ENCODE measurements at places on chromosomes 3 and 15.
A peak's percentile ranks its signal among the peaks of the same experiment; 100 is the strongest.

GRCh38 chr3:69273896-69274295 is 112.0 kb downstream of the FRMD4B start:
- DNase-seq: peak; percentile 7

GRCh38 chr3:165729756-165730155 is 107.5 kb downstream of the BCHE start:
- DNase-seq: no peak

- DNase-seq: no peak
Observed at GRCh38 chr3:14220933-14221332, 42.3 kb downstream of the LSM3 start.

- DNase-seq: peak; percentile 63
Observed at GRCh38 chr3:108223928-108224327, 1.7 kb upstream of the IFT57 start.

GRCh38 chr3:52525680-52526561 is 7.7 kb downstream of the NT5DC2 start:
- DNase-seq: no peak

- DNase-seq: peak; percentile 38
Observed at GRCh38 chr15:78034495-78035191, 42.9 kb downstream of the TBC1D2B start.

GRCh38 chr3:172341482-172342059 is 106.7 kb downstream of the GHSR start:
- DNase-seq: peak; percentile 73

- DNase-seq: peak; percentile 97
Observed at GRCh38 chr3:115239717-115240116, 92.6 kb upstream of the ZBTB20 start.

GRCh38 chr3:173402656-173403055 is 5.1 kb downstream of the NLGN1 start:
- no peak for DNase-seq

DNA sequence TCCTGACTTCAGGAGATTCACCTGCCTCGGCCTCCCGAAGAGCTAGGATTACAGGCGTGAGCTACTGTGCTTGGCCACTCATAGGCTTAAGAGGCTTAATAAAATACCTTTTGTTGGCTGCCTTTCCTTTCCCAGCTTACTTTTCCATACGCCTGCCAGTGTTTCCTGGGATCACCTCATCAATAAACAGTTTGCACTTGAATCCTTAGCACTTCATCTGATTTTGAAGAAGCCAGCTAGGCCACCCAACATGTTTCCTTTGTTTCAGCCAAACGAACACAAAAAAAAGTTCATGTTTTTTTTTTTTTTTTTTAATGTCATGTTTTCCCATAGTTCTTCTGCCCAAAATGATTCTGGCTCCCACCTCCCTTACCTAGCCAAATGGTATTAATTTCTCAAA is 92.3 kb downstream of the RAP2B start:
- DNase-seq: no peak

DNA sequence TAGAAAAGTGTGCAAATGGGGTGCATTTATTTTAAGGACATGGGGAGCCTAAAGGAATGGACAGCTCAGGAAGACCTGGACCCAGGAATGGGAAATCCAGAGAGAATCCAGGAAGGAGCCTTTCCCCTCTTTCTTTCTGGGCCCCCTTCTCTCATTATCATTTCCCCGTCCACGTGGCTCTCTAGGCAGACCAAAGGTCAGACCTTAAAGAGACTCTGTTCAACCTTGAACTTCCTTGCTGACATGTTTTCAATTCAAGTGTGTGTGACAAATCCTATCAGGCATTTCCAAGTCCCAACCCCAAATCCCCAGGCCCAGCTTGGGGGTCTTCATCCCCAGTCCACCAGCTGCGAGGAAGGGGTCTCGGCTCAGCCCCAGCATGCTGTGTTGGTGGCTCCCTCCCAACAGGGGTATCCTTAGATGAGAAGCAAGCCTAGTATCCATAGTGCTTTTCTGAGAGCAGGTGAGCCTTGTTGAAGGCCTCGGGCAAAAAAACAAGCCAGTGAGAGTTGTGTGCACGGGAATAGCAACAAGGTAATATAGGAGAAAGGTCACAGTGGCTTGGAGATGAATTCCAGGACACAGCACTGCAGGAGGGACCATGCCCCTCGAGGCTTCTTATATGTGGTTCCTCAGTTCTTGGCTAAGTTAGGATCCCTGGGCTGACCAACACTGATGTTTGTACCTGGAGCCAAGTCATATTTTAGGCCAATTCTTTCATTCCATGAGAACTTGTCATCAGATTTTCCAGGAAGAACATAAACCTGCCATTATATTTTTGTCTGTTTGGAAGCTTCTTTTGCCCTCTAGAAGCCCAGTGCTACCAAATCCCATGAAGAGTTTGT is 130.0 kb downstream of the ASB7 start:
- no peak for DNase-seq

GRCh38 chr15:57323806-57324589 is 52.3 kb upstream of the CGNL1 start:
- peak; percentile 23 for DNase-seq

GRCh38 chr3:73511571-73512525 is 112.9 kb downstream of the PDZRN3 start:
- DNase-seq: no peak
